ENCODE measurements at places on chromosomes 13 and 19.

GRCh38 chr19:14686411-14686810, 3.4 kb upstream of the ZNF333 start:
- DNase-seq: no peak

- no peak for DNase-seq
Measured at GRCh38 chr19:33204136-33204973, 10.2 kb downstream of the LRP3 start.

DNA sequence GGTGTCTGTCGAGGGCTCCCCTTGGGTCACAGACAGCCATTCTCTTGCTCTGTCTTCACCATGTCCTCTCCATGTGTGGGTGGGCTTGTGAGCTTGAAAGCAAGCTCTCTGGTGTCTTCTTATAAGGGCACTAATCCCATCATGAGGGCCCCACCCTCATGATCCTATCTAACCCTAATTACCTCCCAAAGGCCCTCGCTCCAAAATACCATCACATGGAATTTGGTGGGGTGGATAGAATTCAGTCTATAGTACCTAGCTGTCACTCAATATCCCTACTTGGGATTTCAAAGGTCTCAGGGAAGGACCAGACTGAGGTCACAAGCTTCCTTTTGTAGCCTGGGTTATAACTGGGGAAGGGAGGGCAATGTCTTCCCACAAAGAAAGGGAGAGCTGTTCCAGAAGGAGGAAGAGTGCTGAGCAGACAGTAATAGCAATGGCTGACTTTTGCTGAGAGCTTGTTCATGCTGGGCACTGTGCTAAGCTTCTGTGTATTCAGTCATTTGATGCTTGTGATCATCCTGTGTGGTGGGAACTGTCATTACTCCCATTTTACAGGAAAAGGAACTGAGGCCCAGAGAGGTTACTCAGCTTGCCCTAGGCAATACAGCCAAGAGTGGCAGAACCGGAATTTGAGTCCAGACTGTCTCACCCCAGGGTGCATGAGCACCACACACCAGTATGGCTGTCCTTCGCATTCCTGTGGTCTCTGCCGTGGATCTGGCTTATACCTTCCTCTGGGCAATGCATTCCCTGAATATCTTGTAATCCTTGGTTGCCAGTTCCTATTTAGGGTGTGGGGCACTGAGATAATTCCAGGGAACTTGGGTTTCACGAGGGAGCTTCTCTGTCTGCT, 8.2 kb downstream of the FXYD5 start:
- no peak for DNase-seq

GRCh38 chr19:42051166-42052115, 18.6 kb downstream of the GRIK5 start:
- DNase-seq: no peak

DNA sequence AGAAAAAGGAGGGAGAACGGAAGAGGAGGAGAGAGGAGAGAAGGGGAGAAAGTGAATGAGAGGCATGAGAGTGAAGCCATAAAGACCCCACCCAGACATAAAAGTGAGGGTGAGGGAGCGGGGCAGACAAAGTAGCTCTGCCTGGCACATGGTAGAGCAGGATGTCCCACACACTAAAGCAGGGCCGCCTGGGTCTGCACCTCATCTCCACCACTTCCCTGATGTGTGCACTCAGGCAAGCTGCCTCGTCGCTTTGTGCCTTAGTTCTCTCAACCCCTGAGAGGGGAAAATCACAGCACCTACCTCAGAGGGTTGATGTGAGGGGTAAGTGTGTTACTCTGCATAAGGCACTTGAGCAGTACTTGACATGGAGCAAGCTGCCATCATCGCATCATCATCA, 488.1 kb downstream of the COG6 start:
- no peak for DNase-seq

DNA sequence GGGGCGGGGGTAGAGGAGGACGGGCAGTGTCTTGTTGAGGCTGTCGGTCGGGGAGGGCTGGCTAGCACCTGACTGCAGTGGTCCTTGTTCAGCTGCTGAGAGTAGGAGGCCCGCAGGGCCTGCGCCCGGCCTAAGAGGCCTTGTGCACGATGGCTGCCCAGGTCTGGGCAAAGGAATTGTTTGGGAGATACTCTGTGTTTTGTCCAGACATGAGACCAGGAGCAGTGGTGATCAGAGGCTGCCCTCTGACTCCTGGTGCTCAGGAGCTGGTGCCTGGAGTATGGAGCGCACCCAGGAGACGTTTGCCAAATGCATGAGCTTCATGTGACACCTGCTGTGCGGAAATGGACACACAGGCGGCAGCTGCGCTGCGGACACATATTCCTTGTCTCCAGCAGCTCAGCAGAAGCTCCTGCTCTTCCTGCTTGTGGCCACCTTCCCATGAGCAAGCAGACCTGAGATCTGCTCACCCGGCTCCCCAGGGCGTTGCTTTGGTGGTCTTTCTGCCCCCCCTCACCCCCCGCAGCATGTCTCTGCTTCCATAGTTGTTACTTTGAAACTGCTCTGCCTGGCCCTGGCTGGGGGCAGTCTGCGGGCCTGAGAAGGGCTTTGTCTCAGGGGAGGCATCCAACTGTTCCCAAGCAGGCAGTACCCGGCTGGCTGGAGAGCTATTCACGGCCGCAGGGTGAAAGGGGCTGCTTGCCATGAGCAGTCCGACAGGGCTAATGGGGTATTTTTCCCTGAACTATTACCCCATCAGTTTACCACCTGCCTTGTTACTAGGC, 163.9 kb downstream of the TEX29 start:
- DNase-seq: no peak

DNA sequence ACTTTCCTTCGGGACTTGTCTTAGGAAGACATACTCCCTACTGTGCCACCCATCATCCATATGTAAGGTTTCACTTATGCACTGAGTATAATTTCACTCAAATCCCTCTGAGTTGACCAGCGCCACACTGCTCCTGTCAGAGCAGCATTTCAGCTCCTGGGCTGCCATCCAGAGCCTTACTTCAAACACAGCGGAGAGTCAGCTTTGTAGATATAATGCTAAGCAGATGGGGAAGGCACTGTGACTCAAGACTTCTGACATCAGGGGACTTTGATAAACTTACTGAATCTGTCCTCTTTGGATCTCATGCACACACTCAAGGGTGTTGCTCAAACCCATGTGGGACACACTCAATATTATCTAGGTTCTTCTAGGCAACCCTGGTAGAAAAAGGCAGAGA, 34.9 kb downstream of the DOCK9 start:
- DNase-seq: no peak

GRCh38 chr19:12727745-12728433, 4.2 kb upstream of the TNPO2 start:
- no peak for DNase-seq

DNA sequence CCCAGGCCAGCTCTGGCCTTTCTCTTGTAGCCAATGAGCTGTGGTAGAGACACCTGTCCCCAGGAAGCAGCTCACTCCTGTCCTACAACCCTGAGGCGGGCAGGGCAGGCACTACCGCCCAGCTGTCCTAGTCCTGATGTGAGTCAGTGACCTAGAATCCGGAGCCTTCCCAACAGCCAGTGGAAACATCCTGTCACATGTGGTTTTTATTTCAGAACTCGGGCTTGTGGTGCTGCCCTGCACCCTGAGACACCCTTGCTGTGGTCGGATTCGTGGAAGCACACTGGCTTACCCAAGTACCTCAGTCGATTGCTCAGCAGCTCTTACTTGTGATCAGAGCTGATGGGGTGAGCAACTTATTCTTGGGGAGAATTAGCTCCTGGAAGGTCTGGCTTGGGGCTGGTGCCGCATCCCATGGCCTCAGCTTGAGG, 83.6 kb upstream of the ARHGEF7 start:
- no peak for DNase-seq

DNA sequence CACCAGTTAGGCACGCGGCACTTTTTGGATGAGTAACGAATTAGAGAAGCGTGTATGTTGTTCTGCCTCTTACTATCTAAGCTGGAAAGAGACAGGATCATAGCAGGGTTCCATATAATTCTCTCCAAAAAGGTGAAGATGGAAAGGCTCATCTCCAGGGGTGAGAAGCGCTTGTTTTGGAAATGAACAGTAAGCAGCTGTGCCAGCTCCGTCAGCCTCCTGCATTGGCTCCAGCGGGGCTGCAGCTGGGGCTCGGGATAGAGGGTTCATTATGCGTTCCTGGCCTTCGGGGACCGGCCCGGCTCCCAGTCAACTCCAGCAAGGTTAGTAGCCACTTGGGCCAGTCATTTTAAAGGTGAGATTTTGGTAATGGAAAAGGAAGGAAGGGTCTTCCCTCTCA, 155.5 kb downstream of the COL4A1 start:
- no peak for DNase-seq

- no peak for DNase-seq
Measured at GRCh38 chr13:114234266-114234644, 442 bp upstream of the CDC16 start.

GRCh38 chr19:43908659-43909058, 26.4 kb downstream of the ZNF45 start:
- no peak for DNase-seq

DNA sequence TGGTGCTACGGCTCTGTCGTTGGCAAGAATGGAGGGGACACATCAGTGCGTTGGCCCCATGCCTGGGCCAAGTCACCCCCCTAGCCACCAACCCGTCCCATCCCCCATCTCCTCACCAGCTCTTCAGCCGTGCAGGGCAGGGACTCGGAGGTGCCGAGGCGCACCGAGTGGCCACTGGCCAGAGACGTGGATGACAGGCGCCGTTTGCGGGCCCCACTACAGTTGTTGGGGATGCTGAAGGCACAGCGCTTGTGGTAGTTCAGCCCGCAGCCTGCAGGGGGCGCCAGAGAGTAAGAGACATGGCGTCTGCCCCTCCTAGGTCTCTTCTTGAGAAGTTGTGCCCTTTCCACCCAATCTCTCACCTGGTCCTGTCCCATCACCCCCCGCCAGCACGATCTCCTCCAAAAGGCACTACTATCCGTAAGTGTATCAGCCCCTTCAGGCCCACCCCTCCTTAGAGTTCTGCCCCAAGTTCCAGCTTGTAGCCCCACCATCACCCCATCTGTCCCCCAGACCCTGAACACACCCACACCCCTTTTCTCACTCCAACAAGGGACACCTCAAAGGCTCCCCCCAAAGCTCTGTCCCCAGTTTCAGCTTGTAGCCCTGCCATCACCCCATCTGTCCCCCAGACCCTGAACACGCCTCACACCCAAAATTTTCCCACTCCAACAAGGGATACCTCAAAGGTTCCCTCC, 12.4 kb downstream of the PRKD2 start:
- DNase-seq: peak; percentile 83

DNA sequence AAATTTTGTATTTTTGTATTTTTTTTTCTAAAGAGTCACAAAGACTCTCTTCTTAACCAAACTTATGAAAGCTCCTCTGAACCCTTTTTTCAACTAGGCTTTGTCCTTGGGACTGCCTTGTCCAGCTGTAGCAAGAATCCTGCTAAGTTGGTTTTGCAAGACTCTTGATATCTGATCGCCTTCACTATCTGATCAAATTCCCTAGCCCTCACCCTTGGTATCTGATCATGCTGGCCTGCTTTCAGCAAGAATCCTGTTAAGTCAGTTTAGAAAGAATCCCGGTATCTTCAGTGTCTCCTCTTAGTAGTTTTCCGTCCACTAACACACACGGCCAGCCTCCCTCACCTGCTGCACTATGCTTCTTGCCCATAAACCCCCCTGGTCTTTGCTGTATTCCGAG, 1.9 kb upstream of the SIGLEC5 start:
- DNase-seq: no peak

DNA sequence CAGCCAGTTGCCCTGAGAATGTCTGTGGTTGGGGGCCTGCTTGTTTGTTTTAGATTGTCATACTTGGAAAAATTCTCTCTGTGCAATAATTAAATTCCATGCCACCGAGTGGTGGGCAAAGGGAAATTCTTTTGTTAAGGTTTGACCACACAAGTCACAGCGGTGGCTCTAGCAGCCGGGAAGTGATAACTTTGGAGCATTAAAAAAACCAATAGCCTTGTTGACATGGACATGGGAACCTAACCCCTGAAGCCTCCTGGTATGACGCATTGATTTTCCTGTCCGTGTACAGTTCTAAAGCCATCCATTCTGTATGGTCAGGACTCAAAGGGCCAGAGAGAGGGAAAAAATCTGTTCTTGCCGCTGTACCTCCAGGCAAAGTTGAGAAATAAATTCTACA, 384.9 kb upstream of the ZNF507 start:
- DNase-seq: no peak

GRCh38 chr19:46383846-46384245, 29.5 kb downstream of the CCDC8 start:
- no peak for DNase-seq

GRCh38 chr13:33323801-33324510, 38.4 kb upstream of the STARD13 start:
- no peak for DNase-seq

DNA sequence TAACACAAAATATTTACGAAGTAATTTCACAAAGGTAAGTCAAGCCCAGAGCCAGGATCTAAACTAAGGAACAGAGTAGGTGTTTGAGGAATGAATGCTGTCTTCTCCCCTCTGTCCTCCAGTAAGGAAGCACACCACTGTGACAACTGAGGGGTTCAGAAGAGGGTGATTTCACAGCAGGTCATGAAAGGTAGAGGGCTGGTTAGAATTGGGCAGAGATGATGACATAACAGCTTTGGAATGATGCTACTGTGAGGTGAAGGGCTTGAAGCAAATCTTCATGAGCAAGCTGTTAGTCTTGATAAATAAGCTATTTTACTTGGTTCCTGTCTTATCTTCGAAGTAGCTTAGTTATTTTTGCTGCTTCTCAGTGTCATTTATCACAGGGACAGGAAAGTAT, 498.6 kb downstream of the FGF9 start:
- no peak for DNase-seq

DNA sequence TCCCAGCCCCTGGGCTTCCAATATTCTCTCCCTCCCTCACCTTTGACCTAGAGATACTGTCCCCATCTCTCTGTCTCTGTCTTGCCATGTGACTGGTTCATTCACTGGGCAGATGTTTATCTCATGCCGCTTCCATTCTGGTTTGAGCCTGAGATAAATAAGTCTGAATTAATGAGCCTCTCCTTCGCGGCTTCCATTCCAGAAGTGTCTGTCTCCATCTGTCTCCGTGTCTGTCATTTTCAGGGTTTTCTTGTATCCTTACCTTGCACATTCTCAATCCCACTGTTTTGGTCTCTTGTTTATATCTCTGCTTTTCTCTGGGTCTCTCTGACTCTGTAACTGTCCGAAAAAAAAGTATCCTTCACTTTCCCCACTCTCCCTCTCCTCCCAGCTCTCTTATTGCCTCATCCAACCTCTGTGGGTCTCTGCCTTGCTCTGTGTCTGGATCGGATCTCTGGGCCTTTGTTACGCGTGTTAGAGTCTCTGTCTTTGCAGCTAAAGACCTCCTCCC, 4.3 kb downstream of the SPHK2 start:
- no peak for DNase-seq

DNA sequence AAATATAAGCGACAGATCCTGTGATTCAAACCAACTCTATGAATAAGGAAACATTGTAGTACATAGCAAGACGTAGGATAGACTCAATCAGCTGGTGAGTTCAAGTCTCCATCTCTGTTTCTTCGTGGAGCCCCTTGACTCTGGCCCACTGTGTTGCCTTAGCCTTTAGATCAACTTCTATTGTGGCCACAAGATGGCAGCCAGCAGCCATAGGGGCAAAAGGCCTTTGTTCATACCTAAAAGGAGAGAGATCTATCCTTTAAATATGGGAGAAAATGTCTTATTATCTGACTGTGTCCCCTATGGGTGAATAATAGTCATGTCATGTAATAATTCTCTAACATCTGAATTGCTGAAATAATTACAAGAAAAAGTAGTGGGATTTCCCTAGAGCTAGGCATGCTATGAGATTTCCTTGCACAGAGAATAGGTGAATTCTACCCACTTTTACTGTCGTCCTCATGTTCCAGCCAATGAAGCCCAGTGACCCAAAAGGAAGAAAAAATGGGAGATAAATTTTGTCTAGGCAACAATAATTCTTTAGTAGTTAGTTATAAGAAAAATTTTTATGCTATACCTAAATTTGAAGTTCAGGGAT, 129.4 kb downstream of the PCDH20 start:
- DNase-seq: no peak

- peak; percentile 29 for DNase-seq
Measured at GRCh38 chr13:111344471-111345191, 24.2 kb downstream of the TEX29 start.

All from neural crest cell (in vitro differentiated cells).